ENCODE measurements at places on chromosomes 3 and 15.
A peak's percentile ranks its signal among the peaks of the same experiment; 100 is the strongest.

DNA sequence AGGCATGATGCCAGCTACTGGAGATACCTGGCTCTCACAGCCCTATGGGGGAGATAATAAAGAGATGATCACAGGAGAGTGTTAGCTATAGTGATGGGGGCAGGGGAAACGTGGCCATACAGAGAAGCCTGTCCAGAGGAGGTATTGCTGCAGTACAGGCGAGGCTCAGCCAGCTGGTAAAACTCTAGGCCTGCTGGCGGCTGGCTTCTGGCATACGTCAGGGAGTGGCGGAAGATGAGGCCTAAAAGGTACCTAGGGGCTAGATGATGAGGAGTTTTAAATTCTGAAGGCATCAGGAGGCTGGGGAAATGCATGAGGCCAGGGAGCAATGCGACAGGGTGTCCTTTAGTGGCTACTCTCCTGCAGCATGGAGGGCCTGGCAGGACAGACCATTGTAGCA lies 110.7 kb downstream of the EEFSEC start:
- peak; percentile 35 for DNase-seq

GRCh38 chr15:80849308-80849707 lies 70.1 kb downstream of the CEMIP start:
- DNase-seq: no peak

- no peak for DNase-seq
Measured at GRCh38 chr3:18533039-18533438, 107.9 kb upstream of the SATB1 start.

- DNase-seq: no peak
Measured at GRCh38 chr3:187130346-187131066, 8.8 kb downstream of the RPL39L start.

GRCh38 chr3:15307580-15307979 lies 24.8 kb downstream of the SH3BP5 start:
- DNase-seq: no peak

DNA sequence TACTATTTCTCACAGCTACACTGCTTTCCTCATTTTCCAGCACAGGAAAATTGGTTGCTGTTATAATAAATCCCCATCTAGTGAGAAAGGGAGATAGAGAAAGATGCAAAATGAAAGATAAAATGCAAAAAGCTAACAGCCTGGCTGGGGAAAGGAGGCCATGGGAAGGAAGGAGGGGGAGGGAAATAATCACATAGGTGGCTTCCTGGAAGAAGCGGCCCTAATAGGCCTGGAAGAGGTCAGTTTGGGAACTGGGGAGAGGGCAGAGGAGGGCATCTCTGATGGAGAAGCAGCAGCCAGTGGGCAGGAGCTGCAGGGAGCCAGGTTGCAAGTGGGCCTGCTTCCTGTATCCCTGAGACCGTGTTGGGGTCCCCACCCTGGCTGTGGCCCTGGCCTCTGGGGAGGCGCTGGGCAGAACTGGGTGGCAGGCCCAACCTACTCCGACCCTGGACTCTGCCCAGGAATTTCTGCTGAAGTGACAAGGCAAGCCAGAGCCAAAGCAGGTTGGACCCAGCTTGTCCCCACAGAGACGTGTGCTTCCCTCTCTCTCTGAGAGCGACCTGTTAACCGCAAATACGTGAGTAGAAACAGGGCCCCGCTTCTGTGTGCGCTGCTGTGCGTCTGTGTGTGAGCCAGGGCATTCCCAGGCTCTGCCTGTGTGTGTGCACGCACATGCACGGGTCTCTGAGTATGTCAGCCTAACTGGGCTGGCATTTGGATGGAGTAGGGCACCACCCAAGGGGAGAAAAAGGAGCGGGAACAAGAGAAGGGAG lies 1.9 kb downstream of the SLC28A1 start:
- no peak for DNase-seq

- DNase-seq: no peak
Measured at GRCh38 chr3:53773611-53774368, 72.4 kb downstream of the CHDH start.

DNA sequence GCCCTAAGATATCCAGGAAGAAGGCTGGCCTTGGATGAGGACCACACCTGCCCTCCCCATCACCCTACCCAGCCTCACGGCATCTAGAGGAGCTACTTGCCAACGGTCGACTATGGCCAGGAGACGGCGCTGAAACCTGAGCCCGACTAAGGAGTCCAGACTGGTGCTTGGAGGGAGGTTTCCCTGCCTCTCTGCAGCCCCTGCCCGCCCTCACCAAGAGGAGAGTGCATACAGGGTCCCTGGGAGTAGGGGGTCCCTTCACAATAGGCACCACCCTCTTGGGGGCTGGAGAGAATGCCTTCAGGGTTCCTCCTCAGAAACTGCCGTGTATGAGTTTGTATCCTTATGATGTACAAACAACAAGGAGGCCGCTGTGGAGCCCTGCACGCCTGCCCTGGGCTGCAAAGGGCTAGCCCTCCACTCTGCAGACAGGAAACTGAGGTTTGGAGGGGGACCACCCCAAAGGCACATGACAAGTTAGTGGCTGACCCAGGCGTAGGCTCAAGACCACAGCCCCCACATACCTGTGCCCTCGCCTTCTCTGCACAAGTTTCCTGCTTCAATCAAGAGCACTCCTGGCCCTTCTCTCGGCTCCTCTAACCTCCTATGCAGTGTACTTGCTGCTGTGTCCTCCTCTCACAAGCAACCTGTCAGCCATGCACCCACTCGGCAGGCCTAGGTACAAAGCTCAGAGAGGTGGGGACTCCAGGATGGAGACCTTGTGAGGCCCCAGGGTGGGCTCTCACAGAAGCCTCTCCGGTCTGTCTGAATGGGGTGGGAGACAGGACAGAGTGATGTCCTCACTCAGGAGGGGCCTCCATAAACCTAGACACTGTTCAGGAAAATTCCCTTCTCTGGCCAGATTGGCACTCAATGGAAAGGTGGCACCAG lies 7.4 kb downstream of the KLF15 start:
- DNase-seq: peak; percentile 37

GRCh38 chr15:25694823-25695312 lies 168.3 kb downstream of the ATP10A start:
- no peak for DNase-seq

DNA sequence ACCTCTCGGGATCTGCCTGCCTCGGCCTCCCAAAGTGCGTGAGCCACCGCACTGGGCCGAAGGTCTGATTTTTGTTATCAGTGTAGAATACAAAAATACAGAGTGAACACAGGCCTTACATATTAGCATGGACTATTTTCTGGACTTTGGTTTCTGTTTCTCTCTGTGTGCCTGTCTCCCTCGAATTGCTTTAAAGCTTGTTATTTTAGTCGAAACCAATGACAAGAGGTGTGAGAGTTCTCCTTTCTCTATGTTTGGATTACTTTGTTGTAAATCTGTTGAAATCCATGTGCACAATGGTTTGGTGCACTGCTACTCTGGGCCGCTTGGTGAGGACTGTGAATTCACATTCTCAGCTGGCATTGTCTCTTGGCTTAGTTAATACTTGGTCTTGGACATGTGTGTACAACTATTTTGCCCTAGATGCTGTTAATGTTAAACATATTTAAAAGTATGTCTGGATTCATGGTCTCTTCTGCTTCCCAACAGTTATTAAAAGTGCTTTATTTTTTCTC lies 23.9 kb downstream of the MED12L start:
- no peak for DNase-seq

- DNase-seq: no peak
Measured at GRCh38 chr3:187042346-187042745, 97.0 kb downstream of the RPL39L start.

DNA sequence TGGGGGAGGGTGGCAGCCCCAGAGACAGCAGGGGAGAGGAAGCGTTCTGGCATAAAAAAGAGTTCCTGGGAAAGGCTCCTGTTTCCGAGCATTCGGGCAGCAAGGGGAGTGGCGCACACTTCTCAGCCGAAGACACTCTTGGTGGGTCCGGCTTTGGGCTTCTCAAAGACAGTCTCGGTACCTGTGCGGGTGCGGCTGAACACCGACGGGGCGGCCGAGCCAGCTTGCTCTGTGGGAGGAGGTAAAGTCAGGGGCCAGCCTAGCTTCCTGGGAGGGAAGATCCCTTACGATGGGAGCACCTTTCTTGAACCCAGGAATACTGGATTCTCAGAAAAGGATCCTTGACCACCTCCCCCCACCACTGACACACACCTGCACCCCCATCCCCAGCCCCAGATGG lies 1.6 kb downstream of the MUSTN1 start:
- DNase-seq: no peak

DNA sequence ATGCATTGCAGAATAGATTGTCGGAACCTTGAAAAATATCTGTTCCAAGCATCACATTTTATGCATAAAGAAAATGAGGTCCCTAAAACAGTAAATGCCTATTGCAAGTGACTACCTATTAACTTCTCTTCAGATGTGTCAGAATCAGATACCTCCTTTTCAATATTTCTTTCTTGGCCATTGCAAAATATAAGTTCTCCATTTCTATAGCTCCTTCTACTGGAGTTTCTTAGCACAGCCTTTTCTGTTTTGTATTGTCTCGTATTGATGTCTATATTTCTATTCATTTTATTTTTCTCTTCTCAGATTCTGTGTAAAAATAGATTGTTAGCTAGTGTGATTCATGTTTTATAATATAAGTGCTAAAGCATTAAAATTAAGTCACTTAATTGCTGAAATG lies 63.4 kb downstream of the PPARG start:
- no peak for DNase-seq

GRCh38 chr3:26731843-26732242 lies 109.3 kb downstream of the LRRC3B start:
- DNase-seq: no peak

DNA sequence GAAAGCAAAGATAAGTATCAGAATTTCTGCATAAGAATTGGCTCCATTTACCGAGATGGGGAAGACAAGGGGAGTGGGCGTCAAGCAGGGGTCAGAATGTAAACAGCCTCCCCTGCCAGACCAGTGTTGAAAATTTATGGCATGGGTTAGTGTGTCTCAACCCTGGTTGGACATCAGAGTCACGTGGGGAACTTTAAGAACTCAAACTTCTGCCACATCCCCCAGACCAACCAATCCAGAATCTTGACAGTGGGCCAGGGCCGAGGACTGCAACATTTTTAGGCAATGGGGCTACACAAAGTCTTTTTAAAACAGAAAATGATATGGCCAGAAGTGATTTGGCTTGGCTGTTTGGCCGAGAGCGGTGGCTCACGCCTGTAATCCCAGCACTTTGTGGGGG lies 14.3 kb upstream of the MASP1 start:
- DNase-seq: no peak

DNA sequence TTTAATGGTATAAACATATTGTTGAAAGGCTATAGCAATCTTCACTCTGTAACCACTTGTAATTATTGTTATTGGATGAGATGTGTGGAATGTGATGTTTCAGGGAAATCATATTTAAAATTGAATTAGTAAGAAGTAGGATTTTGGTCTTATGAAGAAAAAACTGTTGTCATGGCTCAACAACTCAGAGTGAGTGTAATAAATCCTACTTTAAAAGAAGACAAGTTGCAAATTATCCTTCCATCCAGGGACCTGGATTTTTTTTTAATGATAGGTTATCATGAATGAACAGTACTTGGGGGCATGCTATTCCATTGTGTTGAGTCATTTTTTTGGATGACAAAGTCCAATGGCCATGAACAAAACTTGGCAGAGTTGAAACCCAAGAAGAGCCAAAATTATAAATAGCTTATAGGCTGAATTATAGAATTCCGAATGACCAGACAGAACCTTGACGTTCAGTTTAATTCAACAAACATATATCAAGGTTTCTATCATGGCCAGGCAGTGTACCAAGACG lies 625.5 kb upstream of the ZNF717 start:
- no peak for DNase-seq

GRCh38 chr3:134640872-134641470 lies 9.9 kb downstream of the KY start:
- DNase-seq: no peak

GRCh38 chr15:80850941-80851451 lies 71.8 kb downstream of the CEMIP start:
- no peak for DNase-seq

DNA sequence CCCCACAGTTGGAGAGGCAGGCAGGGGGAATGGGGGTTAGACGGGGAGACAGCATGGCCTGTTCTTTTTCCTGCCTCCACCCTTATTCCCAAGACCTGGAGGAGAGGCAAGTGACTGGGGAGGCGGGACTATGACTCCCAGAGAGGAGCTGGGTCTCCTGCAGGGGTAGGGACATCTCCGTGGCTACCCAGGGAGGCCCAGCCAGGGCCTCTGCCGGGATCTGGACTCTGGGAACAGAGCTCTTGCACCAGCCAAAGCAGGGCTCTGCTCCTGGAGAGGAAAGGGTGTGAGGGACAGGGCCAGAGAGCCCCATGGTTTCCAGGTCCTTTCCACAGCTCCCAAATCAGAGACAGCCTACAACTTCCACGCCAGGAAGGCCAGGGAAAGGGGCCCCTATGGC lies 22.8 kb downstream of the CFAP100 start:
- no peak for DNase-seq

All from ascending aorta (tissue), 2 donors.